ENCODE measurements at places on chromosomes 2 and 18. TPM values are rescaled to one million over a fixed set of nuclear protein-coding genes. Genes with fewer than 3 reads are reported as not detected.
A peak's percentile ranks its signal among the peaks of the same experiment; 100 is the strongest.

GRCh38 chr2:48434101-48434500 is 95.9 kb upstream of the STON1 start:
- no peak for DNase-seq
- H3K4me3 ChIP-seq = no peak overlapping the region
- no peaks in the 10 kb centered on the region for H3K36me3 ChIP-seq
- H3K4me1 ChIP-seq = no peaks in the 10 kb centered on the region

GRCh38 chr2:165682546-165682945 is 111.5 kb downstream of the GALNT3 start:
- no peaks in the 10 kb centered on the region for H3K36me3 ChIP-seq
- no peak for DNase-seq
- peaks cover 4% of the 10 kb centered on the region for H3K27me3 ChIP-seq
- no peak overlapping the region for H3K27ac ChIP-seq
- no peak overlapping the region for H3K4me3 ChIP-seq
- no peaks in the 10 kb centered on the region for H3K4me1 ChIP-seq

DNA sequence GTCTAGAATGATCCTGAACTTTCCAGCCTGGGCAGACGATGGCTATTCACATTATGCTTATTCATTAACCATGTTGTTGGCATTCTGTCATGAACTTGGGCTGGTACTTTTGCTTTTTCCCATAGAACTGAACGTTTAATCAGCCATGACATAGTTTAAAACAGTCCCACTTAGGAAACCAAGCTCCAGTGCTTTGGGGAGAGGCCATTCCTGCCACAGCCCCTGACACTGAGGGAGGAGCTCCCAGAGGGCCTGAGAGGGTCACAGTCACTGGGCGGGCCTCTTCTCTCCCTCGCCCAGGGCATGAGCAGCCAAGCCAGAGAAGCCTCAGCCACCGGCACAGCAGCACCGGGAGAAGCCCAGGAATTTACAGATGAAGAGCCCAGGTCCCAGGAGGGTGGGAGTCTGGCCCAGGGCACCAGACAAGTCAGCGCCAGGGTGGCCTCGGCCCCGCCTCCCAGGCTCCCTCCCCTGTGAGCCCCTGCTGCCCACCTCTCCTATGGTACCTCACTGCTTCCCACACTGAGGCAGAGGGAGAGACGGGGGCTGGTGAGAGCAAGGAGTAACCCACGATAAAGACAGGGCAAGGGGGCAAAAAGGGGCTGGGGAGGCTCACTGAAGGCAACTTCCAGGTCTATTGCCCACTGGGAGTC is 33.6 kb downstream of the MAL start:
- peak overlapping the region; percentile 28 for H3K27ac ChIP-seq
- H3K27me3 ChIP-seq = no peaks in the 10 kb centered on the region
- no peak for DNase-seq
- no peak overlapping the region for H3K4me3 ChIP-seq
- no peaks in the 10 kb centered on the region for H3K36me3 ChIP-seq

GRCh38 chr2:217941339-217941738 is 61.5 kb downstream of the TNS1 start:
- peaks cover 35% of the 10 kb centered on the region for H3K27me3 ChIP-seq
- H3K4me3 ChIP-seq = no peak overlapping the region
- no peaks in the 10 kb centered on the region for H3K36me3 ChIP-seq
- DNase-seq = no peak
- H3K4me1 ChIP-seq = peaks cover 3% of the 10 kb centered on the region

HOXD9 gene
- total RNA-seq = not detected

HOXD12 gene
- not detected for total RNA-seq

FHOD3 gene
- total RNA-seq = not detected

DNA sequence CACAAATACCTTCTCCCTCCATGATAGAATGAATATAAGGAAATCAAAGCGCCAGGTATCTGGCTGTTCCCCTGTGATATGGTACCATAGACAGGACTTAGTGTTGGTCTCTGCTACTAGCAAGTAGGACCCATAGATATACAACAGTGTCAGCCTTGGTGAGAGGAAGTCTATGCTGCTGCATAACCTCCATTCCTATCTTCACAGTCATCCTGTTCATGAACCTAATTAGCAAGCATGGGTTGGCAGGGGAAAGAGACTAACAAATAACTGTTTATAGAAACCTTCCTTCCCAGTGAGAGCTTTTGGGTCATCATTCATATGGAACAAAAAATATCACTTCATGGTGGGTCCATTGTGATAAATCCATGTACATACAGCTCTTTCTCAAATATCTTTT is 188.9 kb upstream of the FAM98A start:
- DNase-seq = no peak
- no peak overlapping the region for H3K27ac ChIP-seq
- no peaks in the 10 kb centered on the region for H3K4me1 ChIP-seq
- H3K4me3 ChIP-seq = no peak overlapping the region
- H3K27me3 ChIP-seq = peaks cover 7% of the 10 kb centered on the region

DNA sequence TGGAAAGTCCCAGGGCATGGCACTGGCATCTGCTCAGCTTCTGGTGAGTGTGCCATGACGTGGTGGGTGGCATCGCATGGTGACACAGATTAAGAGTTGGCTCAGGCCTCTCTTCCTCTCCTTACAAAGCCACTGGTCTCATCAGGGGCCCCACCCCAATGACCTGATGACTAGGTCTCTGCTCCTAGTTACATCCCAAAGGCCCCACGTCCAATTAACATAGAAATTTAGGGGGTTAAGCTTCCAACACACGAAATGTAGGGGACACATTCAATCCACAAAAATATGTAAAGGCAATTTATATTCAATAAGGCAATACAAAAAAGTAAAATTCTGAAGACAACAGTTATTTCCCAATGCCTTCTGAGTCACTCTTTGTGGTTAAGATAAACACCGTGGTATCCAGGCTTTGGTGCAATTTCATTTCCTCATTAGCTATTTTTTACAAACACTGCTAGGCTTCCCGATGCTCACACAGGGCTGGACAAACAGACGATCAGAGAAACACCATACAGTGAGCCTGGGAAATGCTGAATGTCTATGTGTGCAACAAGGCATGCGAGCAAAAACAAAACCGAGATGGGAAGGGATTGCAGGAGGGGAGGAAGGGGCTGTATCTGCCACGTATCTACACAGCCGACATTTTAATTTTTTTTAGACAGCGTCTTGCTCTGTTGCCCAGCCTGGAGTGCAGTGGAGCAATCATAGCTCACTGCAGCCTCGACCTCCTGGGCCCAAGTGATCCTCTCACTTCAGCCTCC is 67.2 kb downstream of the MBP start:
- peaks cover 22% of the 10 kb centered on the region for H3K36me3 ChIP-seq
- DNase-seq = no peak
- H3K4me3 ChIP-seq = peak overlapping the region; percentile 52
- H3K27ac ChIP-seq = peak overlapping the region; percentile 76
- peaks cover 89% of the 10 kb centered on the region for H3K4me1 ChIP-seq

DNA sequence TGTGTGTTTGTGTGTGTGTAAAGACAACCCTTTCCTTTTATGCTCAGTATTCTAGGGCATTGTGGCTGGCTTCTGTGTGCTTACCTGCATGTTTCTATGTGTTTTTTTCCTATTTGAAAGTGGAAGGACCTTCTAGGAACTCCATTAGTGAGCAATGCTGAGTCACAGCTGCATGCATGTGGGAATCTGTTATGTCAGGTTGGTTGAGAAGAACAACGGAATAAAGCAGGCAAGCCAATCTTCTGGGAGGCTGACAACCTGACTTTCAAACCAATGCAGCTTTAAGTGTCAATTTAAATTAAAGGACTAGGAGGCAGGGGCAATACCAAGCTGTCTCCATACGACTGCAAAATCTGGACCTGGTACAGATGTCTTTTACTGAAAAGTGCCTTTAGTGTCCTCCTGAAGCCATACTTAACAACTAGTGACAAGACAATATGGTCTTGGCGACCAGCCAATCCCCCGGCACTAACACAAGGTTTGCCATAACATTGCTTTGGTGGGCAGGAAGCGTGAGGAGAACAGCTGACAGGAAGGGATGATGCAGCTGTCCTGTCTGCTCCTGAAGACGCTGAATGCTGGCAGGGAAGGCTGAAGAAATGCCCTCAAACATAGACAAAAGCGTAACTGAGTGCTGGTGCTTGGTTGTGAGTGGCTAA is 514.7 kb upstream of the CDH7 start:
- no peak for DNase-seq
- H3K27me3 ChIP-seq = no peaks in the 10 kb centered on the region
- no peak overlapping the region for H3K27ac ChIP-seq
- H3K4me3 ChIP-seq = no peak overlapping the region
- H3K36me3 ChIP-seq = no peaks in the 10 kb centered on the region
- no peaks in the 10 kb centered on the region for H3K4me1 ChIP-seq

- no peaks in the 10 kb centered on the region for H3K4me1 ChIP-seq
- no peak overlapping the region for H3K27ac ChIP-seq
- no peak overlapping the region for H3K4me3 ChIP-seq
- no peaks in the 10 kb centered on the region for H3K27me3 ChIP-seq
- no peak for DNase-seq
Measured at GRCh38 chr18:80233899-80234298, 13.4 kb downstream of the PARD6G start.

SEPTIN10 gene
- total RNA-seq = not detected

PCGF1 gene
- total RNA-seq = 34.6 TPM

CHRND gene
- total RNA-seq = not detected

TANC1 gene
- total RNA-seq = 0.13 TPM

DNA sequence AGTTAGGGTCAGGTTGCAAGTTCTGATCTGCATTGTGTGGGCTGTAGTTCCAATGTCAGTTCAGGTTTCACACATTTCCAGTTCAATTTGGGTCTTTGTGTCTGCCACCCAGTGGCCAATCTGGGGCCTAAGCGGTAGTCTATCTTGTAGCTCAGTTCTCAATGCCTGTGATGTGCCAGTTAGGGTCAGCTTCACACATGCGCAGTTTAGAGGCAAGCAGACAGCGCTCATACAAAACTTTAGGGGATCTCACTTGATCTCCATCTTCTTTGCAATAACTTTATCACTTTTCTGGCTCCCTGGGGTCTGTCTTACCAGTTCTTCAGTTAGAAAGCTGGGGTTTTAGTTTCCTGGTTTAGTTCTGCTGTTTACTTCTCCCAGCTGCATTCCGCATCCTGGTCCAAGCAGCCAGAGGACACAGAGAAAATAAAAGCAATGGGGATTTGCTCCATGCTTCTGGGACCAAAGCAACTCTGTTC is 11.0 kb upstream of the ZNF24 start:
- H3K4me1 ChIP-seq = peaks cover 5% of the 10 kb centered on the region
- peaks cover 8% of the 10 kb centered on the region for H3K36me3 ChIP-seq
- DNase-seq = peak; percentile 50
- no peak overlapping the region for H3K4me3 ChIP-seq

DNA sequence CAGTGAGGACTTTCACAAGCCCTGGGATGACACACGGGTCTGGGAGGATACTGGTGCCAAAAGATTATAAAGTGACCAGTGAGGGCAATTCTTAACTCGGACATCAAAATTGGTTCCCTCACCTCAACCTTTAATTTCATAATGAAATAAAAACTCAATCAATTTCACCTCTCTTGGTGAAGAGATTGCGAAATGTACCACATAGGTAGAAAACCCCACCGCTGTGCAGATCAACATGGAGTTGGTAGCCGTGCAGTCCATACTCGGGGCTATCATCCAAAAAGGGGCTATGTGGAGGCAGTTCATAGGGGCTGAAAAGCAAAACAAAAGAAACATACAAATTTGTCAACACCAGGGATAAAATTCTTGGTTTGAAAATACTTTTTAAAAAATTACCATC is 24.4 kb downstream of the FBXO15 start:
- no peaks in the 10 kb centered on the region for H3K36me3 ChIP-seq
- no peak for DNase-seq
- H3K27me3 ChIP-seq = no peaks in the 10 kb centered on the region
- H3K4me1 ChIP-seq = no peaks in the 10 kb centered on the region

GRCh38 chr18:60554967-60555366 is 182.4 kb upstream of the MC4R start:
- no peaks in the 10 kb centered on the region for H3K27me3 ChIP-seq
- no peaks in the 10 kb centered on the region for H3K4me1 ChIP-seq
- no peak for DNase-seq
- no peak overlapping the region for H3K27ac ChIP-seq

CEBPZ gene
- total RNA-seq = 88.4 TPM

GRCh38 chr18:57437402-57437765 is 2.2 kb downstream of the ONECUT2 start:
- no peak for DNase-seq
- peaks cover 88% of the 10 kb centered on the region for H3K27me3 ChIP-seq
- H3K27ac ChIP-seq = no peak overlapping the region
- H3K4me3 ChIP-seq = peak overlapping the region; percentile 60

GRCh38 chr18:23920054-23920453 is 94.5 kb upstream of the TTC39C start:
- no peaks in the 10 kb centered on the region for H3K36me3 ChIP-seq
- no peak overlapping the region for H3K4me3 ChIP-seq
- DNase-seq = no peak
- H3K27me3 ChIP-seq = no peaks in the 10 kb centered on the region
- H3K27ac ChIP-seq = no peak overlapping the region

DNA sequence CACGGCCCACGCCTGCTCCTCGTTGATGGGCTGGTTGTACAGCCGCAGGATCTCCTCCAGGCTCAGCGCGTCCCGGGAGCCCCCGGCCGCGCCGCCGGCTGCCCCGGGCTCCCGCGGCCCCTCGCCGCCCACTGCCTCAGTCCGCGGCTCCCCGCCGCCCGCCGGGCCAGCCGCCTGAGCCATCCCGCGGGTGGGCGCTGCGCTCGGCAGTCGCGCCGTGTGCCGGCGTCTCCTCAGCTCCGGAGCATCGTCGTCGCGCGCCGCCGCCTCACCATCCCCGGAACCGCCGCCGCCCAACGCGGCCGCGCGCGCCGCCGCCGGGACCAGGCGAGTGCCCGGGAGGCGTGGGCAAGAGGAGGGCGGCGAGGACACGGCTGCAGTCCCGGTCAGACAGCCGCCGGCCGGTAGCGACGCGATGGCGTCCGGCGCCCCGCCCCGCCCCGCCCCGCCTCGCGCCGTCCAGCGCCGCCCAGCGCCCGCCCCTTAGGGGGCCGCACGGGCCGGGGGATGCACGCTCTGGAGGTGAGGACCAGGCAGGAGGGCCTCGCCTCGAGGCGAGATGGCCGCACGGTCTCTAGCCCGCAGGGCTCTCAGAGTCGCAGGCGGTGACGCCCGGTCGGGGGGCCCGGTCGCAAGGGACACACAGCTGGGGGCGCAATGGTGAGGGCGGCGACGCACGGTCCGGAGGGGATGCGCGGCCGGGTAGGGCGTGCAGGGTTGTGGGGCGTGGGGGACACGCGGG is at the start of gene SPIRE1:
TSS of gene SPIRE1 (minus strand) at position 424 of the 742 bp plus-strand sequence. CDS start at position 183, 241 bp downstream.
- no peaks in the 10 kb centered on the region for H3K36me3 ChIP-seq
- no peak for DNase-seq
- H3K4me3 ChIP-seq = peak within 1 kb of the TSS; percentile 92
- peaks cover 18% of the 10 kb centered on the region for H3K27me3 ChIP-seq
- no peak within 1 kb of the TSS for H3K27ac ChIP-seq

IL1R2 gene
- total RNA-seq = not detected

TWIST2 gene
- not detected for total RNA-seq

Measured in naive thymus-derived CD8-positive, alpha-beta T cell (primary cell).